ENCODE measurements at places on chromosomes 2 and 18. TPM values are rescaled to one million over a fixed set of nuclear protein-coding genes. Genes with fewer than 3 reads are reported as not detected.

GRCh38 chr2:222604749-222605515 is 51.0 kb downstream of the FARSB start:
- DNase-seq: no peak

DNA sequence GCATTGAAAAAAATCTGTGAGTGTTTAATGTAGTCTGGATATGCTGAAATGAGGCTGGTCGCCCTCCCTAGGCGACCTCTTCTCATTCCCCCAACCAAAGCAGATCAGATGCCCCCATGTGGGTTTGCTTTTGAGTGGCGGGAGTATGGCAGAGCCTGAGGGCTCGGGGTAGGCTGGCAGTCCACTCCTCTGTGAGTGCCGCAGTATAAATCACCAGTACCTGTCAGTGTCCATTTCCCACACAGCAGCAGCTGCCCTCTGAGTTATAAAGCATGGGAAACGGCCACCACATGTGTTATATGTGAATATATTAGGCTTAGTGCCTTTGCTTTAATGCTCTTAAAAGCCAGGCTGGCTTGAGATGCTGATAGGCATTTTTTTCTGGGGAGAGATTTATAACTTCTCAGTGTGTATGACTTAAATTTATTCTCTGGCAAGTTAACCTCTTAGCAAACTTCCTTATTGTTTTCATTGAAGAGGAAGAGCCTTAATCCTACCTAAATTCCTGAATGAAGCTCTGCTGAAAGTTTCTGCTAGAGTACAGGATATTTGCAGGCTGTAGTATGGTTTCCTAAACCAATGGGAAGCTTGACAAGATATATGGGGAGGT is 3.8 kb downstream of the DCC start:
- DNase-seq: no peak

SELENOI gene
- total RNA-seq: 27.9 TPM

DNA sequence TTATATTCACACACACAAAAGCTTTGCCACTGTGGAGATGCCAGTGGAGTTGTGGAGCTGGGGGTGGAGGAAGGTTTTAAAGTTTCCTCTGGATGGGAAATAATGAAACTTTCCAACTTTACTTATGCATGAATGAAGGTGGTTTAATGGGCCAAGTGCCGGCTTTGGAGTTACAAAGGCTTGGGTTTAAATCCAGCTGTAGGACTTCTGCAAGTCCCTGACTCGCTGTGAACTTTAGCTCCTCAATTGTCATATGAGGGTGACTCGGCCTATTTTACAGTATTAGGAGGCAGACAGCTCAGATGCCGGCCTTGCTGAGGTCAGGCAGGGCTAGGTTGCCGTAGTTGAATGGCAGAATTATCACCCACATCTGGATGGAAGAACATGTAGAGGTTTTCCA is 415.8 kb upstream of the TRIB2 start:
- no peak for DNase-seq

- no peak for DNase-seq
Measured at GRCh38 chr2:237341872-237342271, 72.1 kb downstream of the COL6A3 start.

NT5C1B gene
- total RNA-seq: not detected

DNA sequence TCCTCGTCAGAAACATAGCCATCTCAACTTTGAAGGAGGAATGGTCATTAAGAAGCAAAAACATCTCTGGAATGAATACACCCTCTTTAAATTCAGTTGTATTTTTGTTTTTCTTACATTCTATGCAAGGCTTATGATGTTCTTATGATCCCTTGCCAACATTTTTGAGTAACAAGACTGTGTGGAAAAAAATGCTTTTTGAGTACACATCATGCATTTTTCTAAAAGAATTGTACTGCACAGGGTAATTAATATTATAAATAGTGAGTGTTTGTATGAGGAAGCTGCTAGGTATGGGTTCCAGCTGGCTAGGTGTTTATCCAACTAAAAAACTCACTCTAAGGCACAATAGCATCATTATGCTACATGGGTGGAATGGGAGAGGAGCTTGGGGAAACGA is 59.0 kb upstream of the SPATS2L start:
- DNase-seq: no peak

DNA sequence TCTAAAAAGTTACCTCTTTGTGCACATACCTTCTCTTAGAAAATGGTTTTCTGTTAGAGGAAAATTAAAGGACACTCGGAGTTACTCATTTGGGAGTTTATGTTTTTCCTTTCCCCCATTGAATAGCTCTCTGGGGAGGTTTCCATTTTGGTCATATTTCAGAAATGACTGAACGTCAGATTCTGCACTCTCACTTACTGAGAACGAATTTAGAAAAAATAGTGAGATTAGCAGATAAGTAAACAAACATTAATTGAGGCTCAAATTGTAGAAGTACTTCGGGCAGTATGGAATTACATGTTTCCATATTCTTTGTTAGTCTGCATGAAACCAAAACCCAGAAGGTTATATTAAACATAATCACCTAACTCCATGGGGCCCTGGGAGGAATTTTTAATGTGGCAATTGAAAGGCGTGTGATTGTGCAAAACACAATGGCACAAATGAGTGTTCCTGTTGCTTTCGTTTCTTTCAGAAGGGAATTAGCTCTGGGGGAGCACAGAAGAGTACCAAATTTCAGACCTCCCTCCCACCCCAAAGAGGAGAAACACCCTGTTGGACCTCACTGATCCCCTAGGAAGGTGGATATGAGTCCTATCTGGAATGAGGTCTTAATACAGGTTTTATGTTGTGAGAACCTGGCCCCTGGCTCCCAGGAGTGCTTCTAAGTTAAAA is 212.3 kb downstream of the BCL2 start:
- no peak for DNase-seq

Data from T-helper 17 cell (primary cell).